ENCODE measurements at places on chromosomes 2 and 18.

GRCh38 chr2:59389240-59389639 lies 1148.1 kb upstream of the FANCL start:
- H3K27me3 ChIP-seq: no peaks in the 10 kb centered on the region
- no peaks in the 10 kb centered on the region for H3K4me1 ChIP-seq
- no peaks in the 10 kb centered on the region for H3K36me3 ChIP-seq
- no peak overlapping the region for H3K4me3 ChIP-seq
- no peak for DNase-seq
- no peak overlapping the region for H3K27ac ChIP-seq

DNA sequence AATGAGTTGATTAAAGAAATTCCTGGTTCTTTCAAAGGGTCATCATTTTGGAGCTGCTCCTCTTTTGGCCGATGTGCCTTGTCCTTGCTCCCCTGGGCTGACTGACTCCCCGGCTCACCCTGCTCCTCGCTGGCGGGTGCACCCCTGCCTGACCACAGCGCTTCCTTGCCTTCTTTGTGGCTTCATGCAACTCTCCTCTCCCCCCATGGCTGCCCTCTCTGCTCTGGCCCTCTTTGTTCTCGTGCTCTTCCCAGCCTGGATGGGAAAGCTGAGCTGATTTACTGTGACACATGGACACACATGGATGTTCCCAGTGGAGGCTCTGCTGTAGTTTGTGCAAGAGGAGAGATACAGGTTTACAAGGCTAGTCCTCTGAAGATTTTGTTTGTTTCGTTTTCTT lies 234.6 kb downstream of the HAUS1 start:
- peaks cover 53% of the 10 kb centered on the region for H3K4me1 ChIP-seq
- no peak overlapping the region for H3K27ac ChIP-seq
- H3K27me3 ChIP-seq: peaks cover 48% of the 10 kb centered on the region
- DNase-seq: no peak

DNA sequence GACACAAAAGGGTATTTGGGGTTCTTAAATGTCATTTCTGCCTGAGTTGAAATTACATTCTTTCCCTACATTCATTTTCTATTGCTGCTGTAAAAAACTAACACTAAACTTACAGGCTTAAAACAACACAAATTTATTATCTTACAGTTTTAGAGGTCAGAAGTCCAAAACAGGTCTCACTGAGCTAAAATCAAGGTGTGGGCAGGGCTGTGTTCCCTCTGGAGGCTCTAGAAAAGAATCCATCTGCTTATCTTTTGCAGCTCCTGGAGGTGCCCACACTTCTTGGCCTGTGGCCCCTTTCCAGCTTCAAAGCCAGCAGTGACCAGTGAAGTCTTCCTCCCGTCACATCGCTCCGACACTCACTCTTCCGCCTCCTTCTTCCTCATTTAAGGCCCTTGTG lies 23.2 kb upstream of the SLC1A4 start:
- H3K27ac ChIP-seq: no peak overlapping the region
- H3K4me3 ChIP-seq: no peak overlapping the region
- H3K27me3 ChIP-seq: no peaks in the 10 kb centered on the region
- peaks cover 19% of the 10 kb centered on the region for H3K4me1 ChIP-seq
- H3K36me3 ChIP-seq: no peaks in the 10 kb centered on the region

GRCh38 chr2:20594957-20595356 lies 55.9 kb downstream of the HS1BP3 start:
- no peak overlapping the region for H3K27ac ChIP-seq
- no peaks in the 10 kb centered on the region for H3K27me3 ChIP-seq
- DNase-seq: no peak
- H3K4me1 ChIP-seq: peaks cover 38% of the 10 kb centered on the region
- no peaks in the 10 kb centered on the region for H3K36me3 ChIP-seq

- H3K4me1 ChIP-seq: no peaks in the 10 kb centered on the region
- no peak overlapping the region for H3K27ac ChIP-seq
- H3K4me3 ChIP-seq: no peak overlapping the region
- no peaks in the 10 kb centered on the region for H3K27me3 ChIP-seq
- DNase-seq: no peak
- H3K36me3 ChIP-seq: no peaks in the 10 kb centered on the region
These were observed 124.1 kb downstream of the METTL8 start for GRCh38 chr2:171309455-171310286.

DNA sequence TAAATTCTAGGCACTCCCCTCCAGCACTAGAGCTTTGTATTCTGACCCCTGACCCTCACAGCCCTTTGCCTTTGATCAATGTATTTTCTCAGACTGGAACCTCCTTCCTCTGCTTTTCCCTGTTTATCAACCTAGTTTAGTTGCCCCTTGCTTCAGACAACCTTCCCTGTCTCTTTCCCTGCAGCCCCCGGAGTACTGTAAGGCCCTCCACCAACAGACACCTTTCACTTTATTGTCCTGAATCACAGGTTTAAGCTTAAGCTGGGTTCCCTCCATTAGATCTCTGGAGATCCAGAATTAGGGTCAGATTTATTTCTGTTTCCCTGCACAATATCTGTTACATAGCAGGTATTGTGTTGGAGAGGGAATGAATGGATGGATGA lies 140.2 kb downstream of the DDX1 start:
- no peaks in the 10 kb centered on the region for H3K4me1 ChIP-seq
- DNase-seq: no peak
- no peak overlapping the region for H3K4me3 ChIP-seq
- no peaks in the 10 kb centered on the region for H3K36me3 ChIP-seq
- no peaks in the 10 kb centered on the region for H3K27me3 ChIP-seq
- no peak overlapping the region for H3K27ac ChIP-seq

DNA sequence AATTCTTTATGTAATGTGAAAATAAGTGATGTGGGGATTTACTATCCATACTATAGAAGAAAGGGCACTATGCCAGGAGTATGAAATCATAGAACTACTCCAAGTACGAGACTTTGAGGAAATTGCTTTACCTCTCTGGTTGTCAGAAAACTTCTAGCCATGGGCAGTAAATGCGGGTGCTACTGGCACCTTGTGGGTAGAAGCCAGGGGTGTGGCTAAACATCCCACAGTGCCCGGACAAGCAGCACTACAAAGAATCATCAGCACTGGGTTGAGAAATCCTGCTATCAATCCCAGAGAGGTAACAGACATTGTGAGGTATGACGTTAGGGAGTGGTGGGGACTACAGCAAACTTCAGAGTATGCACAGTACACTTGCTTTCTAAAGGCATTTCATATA lies 453.5 kb upstream of the TNP1 start:
- H3K4me3 ChIP-seq: no peak overlapping the region
- no peak overlapping the region for H3K27ac ChIP-seq
- no peaks in the 10 kb centered on the region for H3K36me3 ChIP-seq
- H3K4me1 ChIP-seq: peaks cover 14% of the 10 kb centered on the region
- H3K27me3 ChIP-seq: peaks cover 90% of the 10 kb centered on the region

GRCh38 chr2:71620116-71620515 lies 166.8 kb downstream of the DYSF start:
- peaks cover 72% of the 10 kb centered on the region for H3K36me3 ChIP-seq
- DNase-seq: no peak
- no peak overlapping the region for H3K27ac ChIP-seq
- H3K27me3 ChIP-seq: no peaks in the 10 kb centered on the region

GRCh38 chr2:63343397-63344109 lies 244.7 kb downstream of the WDPCP start:
- H3K27me3 ChIP-seq: no peaks in the 10 kb centered on the region
- no peak overlapping the region for H3K4me3 ChIP-seq
- no peak for DNase-seq
- H3K36me3 ChIP-seq: no peaks in the 10 kb centered on the region
- H3K4me1 ChIP-seq: no peaks in the 10 kb centered on the region

GRCh38 chr2:47388888-47389287 lies 14.1 kb upstream of the MSH2 start:
- DNase-seq: no peak
- H3K27ac ChIP-seq: no peak overlapping the region
- no peak overlapping the region for H3K4me3 ChIP-seq
- H3K4me1 ChIP-seq: no peaks in the 10 kb centered on the region
- no peaks in the 10 kb centered on the region for H3K27me3 ChIP-seq

GRCh38 chr2:186780701-186781316 lies 68.2 kb downstream of the ZSWIM2 start:
- H3K27me3 ChIP-seq: no peaks in the 10 kb centered on the region
- no peaks in the 10 kb centered on the region for H3K36me3 ChIP-seq
- no peak overlapping the region for H3K4me3 ChIP-seq
- H3K27ac ChIP-seq: no peak overlapping the region
- no peak for DNase-seq

GRCh38 chr2:233845301-233846060 lies 8.9 kb downstream of the HJURP start:
- H3K27me3 ChIP-seq: no peaks in the 10 kb centered on the region
- no peaks in the 10 kb centered on the region for H3K4me1 ChIP-seq
- H3K27ac ChIP-seq: no peak overlapping the region
- DNase-seq: no peak

DNA sequence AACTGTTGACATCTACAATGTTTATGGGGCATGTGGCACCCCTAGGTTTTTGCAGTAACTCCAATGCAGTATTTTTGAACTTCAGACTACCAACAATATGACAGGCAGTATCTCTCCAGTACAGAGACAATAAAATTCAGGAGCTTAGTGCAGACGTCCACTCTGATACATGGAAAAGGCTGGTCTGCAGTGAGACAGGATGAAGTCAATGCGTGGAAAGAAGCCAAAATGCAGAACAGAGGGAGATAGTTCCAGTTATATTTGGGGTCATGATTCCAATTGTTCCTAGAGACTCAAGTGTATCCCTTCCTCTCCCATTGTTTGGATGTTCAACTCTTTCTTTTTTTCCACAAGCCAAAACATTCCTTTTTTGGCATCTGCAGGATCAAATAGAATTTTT lies 18.7 kb upstream of the SMAD2 start:
- H3K36me3 ChIP-seq: no peaks in the 10 kb centered on the region
- H3K4me1 ChIP-seq: peaks cover 15% of the 10 kb centered on the region
- H3K4me3 ChIP-seq: no peak overlapping the region
- no peak for DNase-seq
- no peak overlapping the region for H3K27ac ChIP-seq
- peaks cover 3% of the 10 kb centered on the region for H3K27me3 ChIP-seq

GRCh38 chr2:15521641-15522181 lies 39.4 kb downstream of the NBAS start:
- no peak for DNase-seq
- H3K4me1 ChIP-seq: peaks cover 4% of the 10 kb centered on the region
- H3K36me3 ChIP-seq: peaks cover 45% of the 10 kb centered on the region
- no peak overlapping the region for H3K4me3 ChIP-seq
- H3K27me3 ChIP-seq: no peaks in the 10 kb centered on the region
- no peak overlapping the region for H3K27ac ChIP-seq

GRCh38 chr18:59308248-59308937 lies 10.1 kb downstream of the CPLX4 start:
- H3K4me3 ChIP-seq: peak overlapping the region; percentile 66
- H3K4me1 ChIP-seq: no peaks in the 10 kb centered on the region
- peaks cover 12% of the 10 kb centered on the region for H3K27me3 ChIP-seq
- no peak overlapping the region for H3K27ac ChIP-seq
- DNase-seq: peak; percentile 20

DNA sequence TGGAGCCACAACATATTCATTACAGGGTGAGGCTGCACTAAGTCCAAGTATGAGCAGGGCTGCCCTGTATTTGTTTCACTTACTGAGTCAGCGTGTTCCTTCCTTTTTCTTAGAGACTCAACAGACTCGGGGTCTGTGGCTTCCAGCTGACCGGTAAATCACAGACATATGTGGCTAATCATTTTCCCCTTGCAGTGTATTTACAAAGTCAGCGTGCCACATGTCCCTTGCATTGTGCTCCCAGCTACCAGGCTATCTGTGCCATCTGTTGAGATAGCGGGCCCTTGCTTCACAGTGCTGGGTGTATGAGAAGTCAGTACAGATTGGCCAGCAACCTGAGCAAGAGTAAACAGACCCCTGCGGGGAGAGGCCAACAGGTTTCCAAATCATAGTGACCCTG lies 254.3 kb downstream of the LRRTM1 start:
- no peaks in the 10 kb centered on the region for H3K4me1 ChIP-seq
- no peak overlapping the region for H3K4me3 ChIP-seq
- no peak for DNase-seq
- no peaks in the 10 kb centered on the region for H3K27me3 ChIP-seq

DNA sequence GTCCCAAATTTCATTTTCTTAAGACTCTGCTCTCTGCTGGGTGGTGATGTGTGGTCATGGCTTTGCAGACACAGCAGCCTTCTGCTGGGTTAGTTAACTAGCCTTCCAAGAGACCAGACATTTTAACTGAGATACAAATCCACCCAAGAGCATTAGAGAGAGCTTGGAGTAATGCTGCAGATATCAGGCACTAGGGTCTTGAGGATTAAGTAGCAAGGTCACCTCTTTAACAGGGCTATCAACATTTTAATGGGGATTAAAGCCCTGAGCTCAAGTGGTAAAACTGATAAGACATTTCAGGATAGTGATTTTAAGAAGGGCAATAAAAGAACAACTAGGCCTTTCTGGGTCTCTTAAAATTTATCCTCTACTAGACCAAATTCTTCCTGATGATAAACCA lies 461.2 kb downstream of the MEIS1 start:
- H3K36me3 ChIP-seq: no peaks in the 10 kb centered on the region
- no peak overlapping the region for H3K27ac ChIP-seq
- no peaks in the 10 kb centered on the region for H3K27me3 ChIP-seq
- H3K4me3 ChIP-seq: no peak overlapping the region

DNA sequence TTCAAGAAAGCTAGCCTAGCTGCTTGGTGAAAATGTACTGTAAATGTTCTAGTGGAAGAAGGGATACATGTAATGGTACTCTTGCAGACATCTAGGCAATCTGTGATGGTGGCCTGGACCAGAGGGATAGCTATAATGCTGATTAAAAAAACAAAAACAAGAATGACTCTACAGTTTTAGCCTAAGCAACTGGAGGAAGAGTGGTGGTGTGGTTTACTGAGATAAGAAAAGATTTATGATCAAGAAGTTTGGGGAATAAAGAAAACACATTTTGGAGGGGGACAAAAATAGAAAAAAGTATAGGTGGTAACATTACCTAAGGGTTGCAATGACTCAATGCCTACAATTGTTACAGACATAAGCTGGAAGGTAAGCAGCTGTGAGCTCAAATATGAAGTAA lies 1080.7 kb upstream of the CELF4 start:
- no peaks in the 10 kb centered on the region for H3K4me1 ChIP-seq
- no peak for DNase-seq
- no peaks in the 10 kb centered on the region for H3K36me3 ChIP-seq
- no peak overlapping the region for H3K27ac ChIP-seq

GRCh38 chr2:140639628-140640027 lies 1491.2 kb downstream of the LRP1B start:
- no peaks in the 10 kb centered on the region for H3K4me1 ChIP-seq
- no peak overlapping the region for H3K4me3 ChIP-seq
- no peaks in the 10 kb centered on the region for H3K27me3 ChIP-seq
- DNase-seq: no peak
- H3K36me3 ChIP-seq: no peaks in the 10 kb centered on the region

DNA sequence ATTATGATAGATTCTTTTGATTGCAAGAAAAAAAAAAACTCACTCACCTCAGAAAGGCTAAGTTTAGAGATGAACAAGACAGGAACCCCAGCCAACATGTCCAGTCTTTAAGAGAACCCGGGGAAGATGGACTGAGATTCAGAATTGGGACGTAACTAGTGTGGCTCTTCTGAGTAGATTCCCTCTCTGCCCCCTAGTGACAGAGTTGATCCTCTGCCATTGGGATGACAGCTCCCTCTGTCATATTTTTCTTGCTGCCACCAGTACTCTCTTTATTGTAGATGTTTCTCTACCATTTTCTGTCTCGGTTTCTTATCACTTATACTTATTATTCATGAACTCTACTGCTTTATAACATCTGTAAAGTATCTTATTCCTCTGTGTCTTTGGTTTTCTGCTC lies 77.7 kb downstream of the GULP1 start:
- H3K27me3 ChIP-seq: no peaks in the 10 kb centered on the region
- H3K27ac ChIP-seq: no peak overlapping the region
- H3K36me3 ChIP-seq: no peaks in the 10 kb centered on the region
